ENCODE measurements at places on chromosomes 7 and 10.

DNA sequence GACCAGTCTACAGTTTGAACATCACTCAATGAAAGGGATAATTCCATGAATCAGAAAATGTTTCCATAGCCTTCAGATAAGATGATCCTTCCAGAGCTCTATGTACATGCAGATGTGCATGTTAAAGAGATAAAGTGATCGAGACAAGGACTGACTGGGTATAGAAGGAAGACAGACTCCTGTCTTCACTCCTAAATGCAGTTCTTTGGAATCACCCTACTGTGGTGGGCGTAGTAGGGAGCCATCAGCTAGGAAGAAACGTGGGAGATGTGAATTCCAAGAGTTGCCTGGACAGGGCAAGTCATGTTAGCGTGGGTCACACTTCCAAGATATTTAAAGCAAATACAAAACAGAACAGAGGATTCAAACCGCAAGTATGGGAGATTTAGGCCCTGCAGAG is 23.9 kb downstream of the LOXL4 start:
- no peak for DNase-seq

DNA sequence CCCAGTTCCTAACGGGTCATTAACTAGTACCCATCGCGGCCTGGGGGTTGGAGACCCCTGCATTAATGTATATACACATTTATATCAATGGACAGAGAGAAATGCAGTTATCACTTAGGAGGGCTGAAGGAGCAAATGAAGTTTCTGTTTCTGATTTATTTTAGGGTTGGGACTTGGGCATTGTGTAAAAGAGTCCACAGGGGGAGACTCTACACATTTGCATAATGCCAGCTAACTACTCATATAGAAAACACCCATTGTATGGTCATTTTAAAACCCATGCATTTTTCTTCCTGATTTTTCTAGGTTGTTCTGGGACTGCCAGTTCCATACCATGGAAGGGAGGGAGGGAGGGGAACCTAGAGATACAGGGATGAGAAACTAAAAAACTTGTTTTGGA is 23.5 kb downstream of the BCCIP start:
- DNase-seq = no peak

- no peak for DNase-seq
Measured at GRCh38 chr10:52463826-52464225, 149.7 kb downstream of the DKK1 start.

DNA sequence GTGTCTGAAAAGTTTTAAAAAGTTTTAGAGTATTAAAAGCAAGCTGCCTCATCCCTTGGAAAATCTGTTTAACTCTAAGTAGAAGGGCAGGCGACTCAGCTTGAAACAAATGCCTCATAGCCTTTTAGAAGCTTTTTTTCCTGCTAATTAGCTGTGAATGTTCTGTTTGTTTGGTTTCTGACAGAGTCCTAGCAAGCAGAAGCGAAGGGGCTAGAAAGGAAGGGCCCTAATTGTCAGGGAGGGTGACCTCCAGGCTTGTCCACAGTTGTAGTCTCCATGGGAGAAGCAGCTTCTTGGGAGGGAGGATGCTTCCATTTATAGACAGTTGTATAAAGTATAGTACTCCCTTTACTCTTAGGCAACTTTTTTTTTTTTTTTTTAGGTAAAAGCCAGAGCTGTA is 90.9 kb downstream of the DNAJC1 start:
- no peak for DNase-seq

GRCh38 chr10:21293518-21294356 is 231.7 kb downstream of the SKIDA1 start:
- no peak for DNase-seq

GRCh38 chr10:106111246-106111645 is 1053.3 kb downstream of the SORCS1 start:
- DNase-seq = no peak

DNA sequence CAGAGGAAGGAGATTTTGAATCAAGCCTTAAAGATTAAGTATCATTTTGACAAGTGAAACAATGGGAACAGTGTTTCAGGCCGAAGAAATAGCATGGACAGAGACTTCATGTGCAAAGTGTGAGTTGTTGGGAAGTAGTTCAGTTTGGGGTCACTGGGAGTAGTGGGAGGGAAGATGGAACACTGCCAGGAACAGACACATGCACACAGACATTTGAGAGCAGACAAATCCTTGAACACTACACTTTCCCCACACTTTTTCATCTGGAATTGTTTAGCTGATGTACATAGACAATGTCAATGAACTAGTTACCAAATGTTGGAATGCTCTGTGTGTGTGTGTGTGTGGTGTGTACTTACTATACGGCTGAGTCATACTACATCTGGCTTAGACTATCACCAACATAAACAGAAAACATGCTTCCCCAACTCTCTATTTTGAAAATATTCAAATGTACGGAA is 52.4 kb upstream of the LRRC17 start:
- no peak for DNase-seq

GRCh38 chr10:62239994-62240393 is 28.6 kb downstream of the RTKN2 start:
- no peak for DNase-seq

GRCh38 chr10:32971536-32972091 is 13.6 kb upstream of the ITGB1 start:
- DNase-seq = no peak

DNA sequence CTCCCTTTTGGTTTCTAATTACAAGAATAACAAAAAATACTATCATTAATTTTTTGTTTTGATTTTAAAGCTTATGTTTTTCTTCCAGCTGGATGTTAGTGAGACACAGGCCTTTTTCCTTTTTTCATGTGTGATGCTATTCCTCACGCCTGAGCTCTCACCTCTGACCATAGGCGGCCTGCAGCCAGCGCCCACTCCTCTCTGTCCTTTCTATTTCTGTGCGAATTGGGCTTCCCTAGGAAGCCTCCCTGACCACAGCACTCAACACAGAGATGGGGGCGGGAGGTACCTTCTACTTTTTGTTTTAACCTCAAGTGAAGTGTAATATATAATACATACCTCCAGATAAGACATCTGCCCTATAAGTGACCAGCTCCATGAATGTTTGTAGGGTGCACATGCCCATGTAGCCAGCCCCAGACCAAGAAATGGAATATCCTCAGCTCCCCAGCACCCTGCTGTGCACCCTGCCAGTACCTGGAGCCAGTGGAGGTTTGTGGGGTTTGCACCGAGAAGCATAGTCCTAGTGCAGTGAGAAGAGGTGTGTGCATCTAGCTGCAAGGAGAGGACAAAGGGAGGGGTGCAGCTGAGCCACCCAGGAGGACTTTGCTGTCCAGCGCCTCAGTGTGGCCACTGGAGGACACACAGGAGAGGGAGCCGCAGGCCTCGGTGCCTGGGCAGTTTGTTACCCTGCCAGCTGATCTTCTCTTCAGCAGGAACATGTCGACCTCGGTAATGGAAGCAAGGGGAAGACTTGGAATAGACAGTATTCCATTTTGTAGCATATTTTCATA is 38.5 kb downstream of the BNIP3 start:
- no peak for DNase-seq

DNA sequence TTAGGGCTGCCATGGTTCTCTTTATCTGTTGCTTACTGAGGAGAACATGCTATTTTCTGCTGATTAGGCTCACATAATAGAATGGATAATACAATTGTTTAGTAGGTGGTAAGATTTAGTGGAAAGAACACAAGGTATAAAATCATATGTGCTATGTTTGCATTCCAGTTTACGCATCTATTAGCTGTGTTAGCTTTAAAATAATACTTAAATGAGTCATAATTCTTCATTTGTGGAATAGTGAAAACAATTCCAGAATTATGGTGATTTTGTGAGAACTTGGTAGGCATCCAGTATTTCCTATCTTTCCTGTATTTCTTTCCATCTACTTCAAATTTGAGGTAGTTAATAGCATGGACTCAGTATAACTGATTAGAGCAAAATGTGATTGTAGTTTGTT is 1585.5 kb upstream of the LRRTM3 start:
- no peak for DNase-seq

GRCh38 chr7:74138945-74139843 is 35.0 kb upstream of the EIF4H start:
- DNase-seq = no peak

DNA sequence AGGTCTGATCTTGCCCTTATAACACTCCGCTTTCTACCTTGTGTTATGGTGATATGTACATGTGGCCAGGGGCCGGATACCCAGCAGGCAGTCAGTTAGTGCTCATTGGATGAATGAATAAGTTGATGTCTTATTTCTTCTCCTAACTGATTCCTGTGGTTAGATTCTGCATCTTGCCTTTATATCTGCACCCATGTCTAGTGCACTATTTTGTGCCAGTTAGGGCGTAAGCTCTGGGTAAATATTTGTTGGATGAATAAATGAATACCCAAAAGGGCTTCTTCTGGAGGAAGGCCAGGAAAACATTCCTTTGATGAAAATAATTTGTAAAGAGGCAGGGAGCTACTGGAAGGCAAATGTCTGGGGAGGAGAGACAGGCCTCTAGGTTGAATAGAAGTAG is 148.2 kb downstream of the CHN2 start:
- DNase-seq = no peak

GRCh38 chr7:150410131-150410530 is 31.0 kb downstream of the ZNF775 start:
- DNase-seq = no peak

- DNase-seq = no peak
Measured at GRCh38 chr7:50665403-50666123, 100.4 kb upstream of the DDC start.

DNA sequence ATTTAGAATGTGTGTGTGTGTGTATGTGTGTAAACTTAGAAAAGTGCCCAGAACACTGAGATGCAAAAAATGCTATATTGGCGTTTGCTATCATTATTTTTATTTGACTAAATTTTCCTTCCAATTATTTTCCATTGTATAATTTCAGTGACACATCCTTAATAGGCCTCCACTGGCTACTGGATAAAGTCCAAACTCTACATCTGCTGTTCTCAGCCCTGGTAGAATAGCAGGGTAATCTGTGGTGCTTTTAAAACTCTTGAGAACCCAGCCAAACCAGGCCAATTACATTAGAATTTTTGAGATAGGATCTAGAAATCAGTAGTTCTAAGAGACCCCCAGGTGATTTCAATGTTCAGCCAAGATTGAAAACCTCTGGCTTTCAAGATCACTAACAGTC is 66.4 kb downstream of the ZNF503 start:
- no peak for DNase-seq

- DNase-seq = no peak
Measured at GRCh38 chr10:103287992-103288391, 11.1 kb downstream of the INA start.

DNA sequence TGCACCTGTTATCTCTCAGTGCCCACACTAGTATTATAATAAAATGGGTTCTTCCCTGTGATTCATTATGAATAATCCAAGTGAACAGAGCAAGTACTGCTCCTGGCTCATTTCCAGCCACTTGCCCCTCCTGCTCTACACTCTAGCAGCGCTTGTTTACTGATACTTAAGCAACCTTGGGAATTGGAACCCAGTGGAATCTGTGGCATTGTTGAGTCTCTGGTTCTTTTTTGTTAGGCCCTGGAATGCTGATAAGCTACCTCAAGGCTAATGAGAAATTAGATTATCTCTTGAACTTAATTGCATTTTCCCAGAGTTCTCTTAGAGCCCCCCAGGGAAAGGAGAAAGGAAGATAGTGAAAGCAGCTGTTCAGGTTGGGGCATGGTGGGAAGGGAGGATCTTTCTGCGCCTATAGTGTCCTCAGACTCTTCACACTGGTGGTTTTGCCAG is 34.0 kb downstream of the PRKAR2B start:
- no peak for DNase-seq

GRCh38 chr10:119714484-119714816 is 11.4 kb upstream of the INPP5F start:
- DNase-seq = no peak

DNA sequence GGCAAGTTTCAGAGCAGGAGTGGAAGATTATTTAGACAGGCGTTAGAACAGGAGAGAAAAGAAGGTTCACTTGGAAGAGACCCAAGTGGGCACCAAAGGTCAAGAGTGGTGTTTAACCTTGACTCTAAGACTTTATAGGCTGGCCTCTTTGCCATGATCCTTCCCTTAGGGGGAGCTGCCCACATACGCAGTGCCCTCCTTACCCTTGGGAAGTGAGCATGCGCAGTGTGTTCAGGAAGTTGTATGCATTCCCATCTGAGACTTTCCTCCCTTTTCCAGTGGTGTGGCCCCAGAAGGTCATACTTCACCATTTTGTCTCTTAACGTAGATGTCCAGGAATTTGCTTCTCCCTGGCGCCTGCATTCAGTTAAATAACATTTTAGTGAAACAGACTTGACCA is 95.8 kb downstream of the CXCL12 start:
- DNase-seq = no peak

DNA sequence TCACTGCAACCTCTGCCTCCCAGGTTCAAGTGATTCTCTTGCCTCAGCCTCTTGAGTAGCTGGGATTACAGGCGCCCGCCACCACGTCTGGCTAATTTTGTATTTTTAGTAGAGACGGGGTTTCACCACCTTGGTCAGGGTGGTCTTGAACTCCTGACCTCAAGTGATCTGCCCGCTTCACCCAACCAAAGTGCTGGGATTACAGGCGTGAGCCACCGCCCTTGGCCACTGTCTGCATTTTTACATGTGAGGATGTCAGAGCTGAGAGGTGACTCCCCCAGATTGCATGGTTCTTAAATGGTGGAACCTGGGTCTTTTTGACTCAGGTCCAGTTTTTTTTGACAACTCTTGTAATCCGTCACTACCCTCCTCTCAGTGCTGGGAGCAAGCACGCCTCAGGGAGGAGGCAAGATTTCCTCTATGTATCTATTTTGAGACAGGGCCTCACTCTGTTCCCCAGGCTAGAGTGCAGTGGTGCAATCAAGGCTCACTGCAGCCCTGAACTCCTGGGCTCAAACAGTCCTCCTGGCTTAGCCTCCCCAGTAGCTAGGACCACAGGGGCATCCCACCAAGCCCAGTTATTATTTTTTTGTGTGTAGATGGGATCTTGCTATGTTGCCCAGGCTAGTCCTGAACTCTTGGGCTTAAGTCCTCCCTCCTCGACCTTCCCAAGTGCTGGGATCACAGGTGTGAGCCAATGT is 1.2 kb upstream of the SRRT start:
- DNase-seq = no peak

DNA sequence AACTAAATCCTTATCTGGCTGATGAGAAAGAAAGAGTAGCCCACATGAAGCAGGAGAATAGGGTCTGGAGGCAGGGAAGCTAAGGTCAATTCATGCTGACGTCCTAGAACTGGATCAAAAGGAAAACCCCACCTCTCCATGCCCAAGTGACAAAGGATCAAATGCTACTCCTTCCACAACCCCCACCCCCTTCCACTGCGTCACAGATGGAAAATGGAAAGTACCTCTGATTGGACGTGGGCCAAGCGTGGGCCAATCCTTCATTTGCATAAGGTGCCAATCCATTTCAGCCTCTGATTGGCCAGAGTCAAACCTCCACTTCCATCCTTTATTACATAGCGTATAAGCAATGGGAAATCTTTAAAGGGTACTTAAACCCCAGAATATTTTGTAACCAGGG is 431.3 kb upstream of the ETV1 start:
- no peak for DNase-seq

DNA sequence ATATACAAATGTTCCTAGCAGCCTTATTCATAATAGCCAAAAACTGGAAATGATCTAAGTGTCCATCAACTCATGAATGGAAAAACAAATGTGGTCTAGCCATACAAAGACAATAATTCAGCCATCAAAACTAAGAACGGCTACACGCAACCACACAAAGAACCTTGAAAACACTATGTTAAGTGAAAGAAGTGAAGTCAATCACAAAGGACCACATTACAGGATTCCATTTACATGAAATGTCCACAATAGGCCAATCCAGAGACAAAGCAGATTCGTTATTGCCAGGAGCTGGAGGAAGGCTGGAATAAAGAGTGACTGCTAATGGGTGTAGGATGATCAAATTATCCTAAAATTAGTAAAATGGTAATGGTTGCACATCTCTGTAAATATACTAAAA is 21.1 kb downstream of the MKRN1 start:
- no peak for DNase-seq

- DNase-seq = no peak
Measured at GRCh38 chr7:92461027-92462003, 14.0 kb downstream of the GATAD1 start.

Data from activated naive CD8-positive, alpha-beta T cell treated with anti-CD3 and anti-CD28 coated beads, Interleukin-2, amount 50 U/mL, for 16 hours (primary cell).